NCI-H2107 (cell line): ENCODE measurements at places on chromosomes 6 and 20.

DNA sequence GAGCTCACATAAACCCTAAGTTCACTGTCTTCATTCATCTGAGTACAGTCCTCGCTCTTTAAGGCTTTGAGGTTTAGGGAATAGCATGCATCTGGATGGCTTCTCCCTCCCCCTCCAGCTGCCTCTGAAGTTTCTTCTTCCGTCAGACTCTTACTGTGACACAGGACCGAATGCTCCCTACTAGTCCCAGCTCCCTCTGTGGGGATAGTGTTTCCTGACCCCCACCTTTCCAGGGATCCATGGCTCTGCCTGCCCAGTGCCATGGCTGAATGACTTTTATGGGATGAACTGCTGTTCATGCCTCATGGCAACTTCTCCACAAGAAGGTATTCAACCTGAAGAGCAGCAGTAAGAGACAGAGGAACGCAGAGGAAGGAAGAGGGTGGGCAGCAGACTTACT is 79.8 kb upstream of the EMILIN3 start:
- no peak for DNase-seq

DNA sequence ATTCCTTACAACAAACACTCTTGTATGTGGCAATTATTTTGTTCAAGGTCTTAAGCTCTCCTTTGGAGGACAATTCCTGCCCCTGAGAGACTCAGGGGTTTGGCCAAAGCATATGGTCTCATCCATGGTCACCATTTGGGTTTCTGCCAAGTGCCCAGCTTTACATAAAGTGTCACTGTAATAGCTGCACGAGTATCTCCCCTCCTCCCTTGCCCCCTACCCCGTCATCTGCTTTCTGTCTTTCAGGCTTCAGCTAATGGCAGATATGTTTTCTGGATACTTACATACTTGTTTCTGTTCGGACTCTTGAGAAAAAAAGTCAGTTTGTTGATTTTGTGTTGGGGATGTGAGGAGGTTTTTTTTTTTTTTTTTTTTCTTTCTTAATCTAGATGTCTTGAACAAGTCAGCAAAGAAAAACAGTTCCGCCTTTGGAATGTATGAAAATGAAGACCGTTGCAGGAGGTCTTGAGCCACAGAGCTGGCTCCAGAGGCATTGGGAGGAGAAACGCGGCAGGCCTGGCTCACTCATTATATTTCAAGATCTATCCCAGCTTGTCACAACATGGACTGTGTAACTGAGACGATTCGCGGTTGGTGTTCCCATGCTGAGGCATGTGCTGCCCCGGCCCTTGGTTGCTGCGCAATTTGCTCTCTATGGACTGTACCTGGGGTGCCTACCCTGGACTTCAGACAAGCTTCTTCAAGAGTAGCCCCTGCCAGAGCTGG is 32.6 kb upstream of the STX16 start:
- DNase-seq = no peak

DNA sequence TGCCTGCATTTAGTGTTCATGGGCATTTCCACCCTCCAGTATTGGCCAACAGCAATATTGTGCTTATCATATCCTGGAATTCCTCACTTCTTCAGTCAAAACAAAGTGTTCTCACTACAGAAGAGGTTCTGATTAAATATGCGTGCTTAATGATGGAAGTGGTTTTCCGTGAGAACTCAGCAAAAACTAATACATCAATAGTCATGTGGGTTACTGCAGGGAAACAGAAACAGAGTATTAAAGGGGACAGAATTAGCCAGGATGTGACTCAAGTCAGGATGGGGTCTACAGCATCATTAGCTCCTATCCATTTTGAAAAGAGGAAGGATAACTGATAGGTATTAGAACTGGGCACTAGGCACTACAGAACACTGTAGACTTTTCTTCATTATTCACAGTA is 384.6 kb downstream of the CDKAL1 start:
- no peak for DNase-seq

DNA sequence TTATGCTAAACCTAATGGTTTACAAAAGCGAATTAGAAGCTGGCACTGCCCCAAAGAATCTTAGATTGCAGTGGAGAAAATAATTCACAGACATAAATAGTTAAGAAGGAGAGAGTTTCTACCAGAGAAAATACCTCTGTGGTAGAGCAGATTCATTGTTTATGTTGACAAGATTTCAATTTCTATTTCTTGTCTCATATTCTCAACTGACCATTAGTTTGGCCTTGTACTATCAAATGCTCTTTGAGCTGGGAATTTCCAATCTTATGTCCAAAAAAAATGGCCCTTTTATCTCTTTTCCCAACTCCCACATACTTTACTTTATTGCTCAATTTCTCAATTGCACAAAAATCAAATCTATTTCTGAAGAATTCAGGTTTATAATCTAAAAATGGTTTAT is 804.1 kb upstream of the CITED2 start:
- DNase-seq = no peak

DNA sequence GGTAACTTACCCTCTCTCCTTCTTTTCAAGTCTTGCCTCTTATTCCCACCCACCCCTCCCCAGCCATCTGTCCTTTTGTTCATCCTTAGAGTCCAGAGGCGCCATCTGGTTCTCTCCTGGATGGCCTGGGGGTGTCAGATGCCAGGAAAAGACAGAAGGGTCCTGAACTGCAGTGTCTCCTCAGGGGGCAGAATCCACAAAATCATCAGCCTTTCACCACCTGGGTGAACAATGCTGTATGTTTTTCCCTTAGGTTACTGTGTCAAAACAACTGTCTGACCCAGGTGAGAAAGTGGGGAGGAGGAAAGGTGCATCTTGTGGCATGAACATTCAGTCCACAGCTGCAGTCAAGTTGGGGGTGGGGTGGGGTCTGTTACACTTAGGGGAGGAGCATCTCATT is 47.9 kb upstream of the FYN start:
- DNase-seq = no peak

GRCh38 chr20:20034486-20034885 is 17.3 kb downstream of the NAA20 start:
- no peak for DNase-seq

- no peak for DNase-seq
These were observed 15.4 kb upstream of the ERVFRD-1 start for GRCh38 chr6:11126876-11127275.

DNA sequence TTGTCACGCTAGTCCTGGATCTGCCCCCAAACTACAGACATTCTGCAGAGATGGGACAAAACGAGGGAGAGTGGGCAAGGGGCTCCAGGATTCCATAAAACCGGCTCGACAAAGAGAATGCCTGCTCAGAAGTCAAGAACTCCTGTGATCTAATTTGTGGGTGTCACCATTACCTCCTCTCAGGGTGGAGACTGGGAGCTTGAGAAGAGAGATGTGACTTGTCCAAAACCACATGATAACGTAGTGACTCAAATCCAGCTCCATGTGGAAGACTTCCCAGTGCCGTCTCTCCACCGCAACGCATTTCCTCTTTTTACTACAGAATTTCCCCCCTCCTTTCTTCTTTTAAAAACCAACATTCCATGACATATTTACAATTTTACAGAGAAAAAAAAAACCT is 44.3 kb downstream of the TRERF1 start:
- DNase-seq = no peak

GRCh38 chr6:107198631-107199416 is 83.5 kb upstream of the BEND3 start:
- no peak for DNase-seq

GRCh38 chr20:62768551-62769287 is 27.6 kb upstream of the MRGBP start:
- DNase-seq = no peak

DNA sequence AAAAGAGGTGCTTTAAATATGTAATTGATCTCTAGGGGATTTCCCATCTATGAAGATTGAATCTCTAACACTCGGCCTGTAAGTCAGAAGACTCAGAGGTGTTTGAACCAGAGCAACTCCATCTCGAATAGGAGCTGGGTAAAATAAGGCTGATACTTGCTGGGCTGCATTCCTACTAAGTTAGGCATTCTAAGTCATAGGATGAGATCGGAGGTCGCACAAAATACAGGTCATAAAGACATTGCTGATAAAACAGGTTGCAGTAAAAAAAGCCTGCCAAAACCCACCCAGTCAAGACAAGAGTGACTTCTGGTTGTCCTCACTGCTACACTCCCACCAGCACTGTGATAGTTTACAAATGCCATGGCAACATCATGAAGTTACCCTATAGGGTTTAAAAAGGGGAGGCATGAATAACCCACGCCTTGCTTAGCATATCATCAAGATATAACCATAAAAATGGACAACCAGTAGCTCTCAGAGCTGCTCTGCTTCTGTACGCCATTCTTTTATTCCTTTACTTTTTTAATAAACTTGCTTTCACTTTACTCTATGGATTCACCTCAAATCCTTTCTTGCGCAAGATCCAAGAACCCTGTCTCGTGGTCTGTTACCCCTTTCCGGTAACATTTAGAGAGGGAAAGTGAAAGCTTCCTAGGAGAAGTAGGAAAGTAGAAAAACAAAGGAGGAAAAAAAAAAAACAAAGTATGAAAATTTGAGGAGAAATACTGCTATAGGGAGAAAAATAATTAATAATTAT is 129.7 kb upstream of the PHACTR1 start:
- DNase-seq = no peak

GRCh38 chr20:15406072-15406471 is 1068.7 kb upstream of the FLRT3 start:
- no peak for DNase-seq

GRCh38 chr20:39081255-39081654 is 119.1 kb downstream of the DHX35 start:
- peak; percentile 14 for DNase-seq

DNA sequence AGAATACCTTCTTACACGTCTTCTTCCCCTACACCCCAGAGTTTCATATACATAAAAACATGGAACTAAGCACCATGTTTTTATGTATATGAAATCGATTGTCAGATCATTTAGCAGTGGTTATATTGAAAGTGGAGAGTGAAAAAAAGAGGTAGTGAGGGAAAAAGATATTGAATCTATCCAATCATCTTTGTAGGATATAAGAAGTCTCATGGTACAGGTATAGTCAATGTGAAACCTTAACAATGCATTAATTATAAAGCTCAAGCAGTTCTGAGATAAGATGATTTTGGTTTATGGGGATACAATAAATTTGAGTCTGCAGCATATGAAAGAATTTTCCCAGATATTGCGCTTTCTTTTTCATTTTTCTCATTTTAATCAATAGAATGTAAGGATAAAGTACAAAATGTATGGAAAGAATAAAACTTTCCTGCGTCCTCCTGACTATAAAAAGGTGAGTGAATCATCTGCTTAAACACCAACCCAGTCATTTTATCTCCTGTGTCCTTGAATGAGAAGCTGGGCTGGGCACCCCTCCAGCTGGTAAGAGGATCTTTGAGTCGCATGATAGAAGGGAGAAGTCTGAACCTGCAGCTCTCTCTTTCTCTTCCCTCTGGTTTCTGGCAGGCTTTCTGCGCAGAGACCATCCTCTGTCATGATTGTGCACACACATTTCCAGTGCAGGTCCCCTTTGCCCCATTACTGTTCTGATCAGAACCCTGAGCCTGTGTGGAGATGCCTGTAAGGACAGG is 28.1 kb upstream of the AKIRIN2 start:
- peak; percentile 10 for DNase-seq

DNA sequence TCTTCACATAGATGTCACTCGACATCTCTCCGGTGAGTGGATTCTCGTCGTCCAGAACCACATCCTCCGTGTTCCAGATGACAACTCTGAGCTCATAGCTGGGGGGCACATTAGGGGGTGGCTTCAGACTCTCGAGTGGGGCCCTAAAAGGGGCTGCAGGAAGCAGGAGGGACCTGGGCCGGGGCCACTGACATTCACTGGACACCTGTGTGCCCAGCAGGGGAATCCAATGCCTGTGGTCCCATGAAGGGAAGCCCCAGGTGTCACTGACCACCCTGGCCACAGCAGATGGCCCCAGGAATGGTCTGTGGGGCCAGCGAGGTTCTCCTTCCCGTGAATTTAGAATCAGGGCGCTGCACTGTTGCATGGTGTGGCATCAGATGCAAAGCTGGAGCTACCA is 18.7 kb downstream of the ERGIC3 start:
- DNase-seq = no peak

- DNase-seq = no peak
These were observed 116.6 kb downstream of the CRYBG1 start for GRCh38 chr6:106477146-106477545.

DNA sequence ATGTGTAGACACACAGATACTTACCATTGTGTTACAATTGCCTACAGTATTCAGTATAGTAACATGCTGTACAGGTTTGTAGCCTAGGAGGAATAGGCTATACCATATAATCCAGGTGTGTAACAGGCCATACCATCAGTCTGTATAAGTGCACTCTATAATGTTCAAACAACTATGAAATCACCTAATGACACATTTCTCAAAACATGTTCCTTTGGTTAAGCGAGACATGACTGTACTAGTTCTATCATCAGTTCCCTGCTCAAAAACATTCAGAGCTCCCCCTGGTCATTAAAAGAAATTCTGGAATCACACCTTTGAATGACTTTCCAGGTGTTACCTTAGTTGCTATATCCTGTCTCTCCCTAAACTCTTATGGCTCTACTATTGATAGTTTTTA is 70.4 kb upstream of the SLC2A12 start:
- DNase-seq = no peak

DNA sequence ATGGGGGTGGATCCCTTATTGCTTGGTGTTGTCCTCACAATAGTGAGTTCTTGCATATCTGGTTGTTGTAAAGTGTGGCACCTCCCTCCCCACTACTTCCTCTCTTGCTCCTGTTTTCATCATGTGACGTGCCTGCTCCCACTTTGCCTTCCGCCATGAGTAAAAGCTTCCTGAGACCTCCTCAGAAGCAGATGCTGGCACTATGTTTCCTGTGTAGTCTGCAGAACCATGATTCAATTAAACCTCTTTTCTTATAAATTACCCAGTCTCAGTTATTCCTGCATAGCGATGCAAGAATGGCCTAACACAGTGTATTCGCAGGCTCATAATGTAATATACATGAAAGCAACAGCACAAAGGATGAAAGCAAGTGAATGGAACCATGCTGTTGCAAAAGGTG is 28.4 kb upstream of the ANKRD60 start:
- DNase-seq = no peak

- DNase-seq = no peak
These were observed 20.2 kb upstream of the MICA start for GRCh38 chr6:31383149-31383548.

- DNase-seq = no peak
These were observed 9.7 kb downstream of the HLA-DOB start for GRCh38 chr6:32807020-32807580.

- DNase-seq = no peak
These were observed 132.7 kb upstream of the F13A1 start for GRCh38 chr6:6453186-6453585.

DNA sequence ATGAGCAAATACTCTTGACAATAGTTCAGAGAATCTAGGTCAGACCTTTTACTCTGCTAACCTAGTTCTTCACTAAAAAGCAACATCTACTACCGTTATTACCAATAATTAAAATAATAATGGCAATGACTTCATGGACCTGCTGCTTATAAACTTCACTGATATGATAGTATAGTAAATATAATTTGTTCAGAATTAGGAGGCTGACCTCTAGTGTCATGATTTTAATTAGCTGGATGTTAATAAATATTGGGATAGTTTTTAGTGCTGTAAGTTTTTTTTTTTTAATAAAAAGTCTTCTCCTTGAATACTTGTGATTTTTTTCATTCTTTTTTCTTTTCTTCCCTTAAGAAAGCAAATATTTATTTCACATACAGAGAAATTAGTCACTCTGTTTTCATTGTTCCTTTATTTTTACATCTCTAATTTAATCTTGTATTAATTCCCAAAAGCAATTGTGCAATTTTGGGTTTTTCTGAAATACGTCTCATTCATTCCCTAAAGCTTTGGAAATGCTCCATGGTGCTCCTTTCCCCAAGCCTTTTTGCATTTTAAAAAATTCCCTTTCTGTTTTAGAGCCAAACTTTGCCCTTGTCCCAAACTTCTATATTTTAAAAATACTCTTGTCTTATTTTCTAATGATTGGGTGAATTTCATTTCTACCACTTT is 46.6 kb upstream of the UST start:
- DNase-seq = no peak

- DNase-seq = peak; percentile 60
These were observed 19.8 kb upstream of the SCP2D1 start for GRCh38 chr20:18793625-18794427.
